Epithelial cell of proximal tubule (primary cell): ENCODE measurements at places on chromosomes 11 and 22.

DNA sequence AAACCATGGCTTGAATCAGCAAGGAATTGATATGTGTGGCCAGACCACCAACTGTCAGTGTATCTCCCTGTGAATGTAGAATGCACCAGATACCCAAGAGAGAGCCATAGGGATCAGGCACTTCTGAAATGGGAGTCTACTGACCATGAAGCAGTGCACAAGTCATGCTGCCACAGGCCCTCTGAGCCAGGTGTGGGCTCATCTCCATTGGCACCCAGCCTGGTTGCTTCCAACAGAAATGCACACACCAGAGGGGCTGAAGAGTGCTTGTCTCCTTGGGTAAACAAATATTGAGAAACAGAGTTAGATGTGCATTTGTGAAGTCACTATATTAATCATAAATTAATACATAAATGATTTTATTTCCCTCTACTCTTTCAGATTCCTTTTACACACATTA, 28.4 kb upstream of the PANX1 start:
- no peak for DNase-seq

DNA sequence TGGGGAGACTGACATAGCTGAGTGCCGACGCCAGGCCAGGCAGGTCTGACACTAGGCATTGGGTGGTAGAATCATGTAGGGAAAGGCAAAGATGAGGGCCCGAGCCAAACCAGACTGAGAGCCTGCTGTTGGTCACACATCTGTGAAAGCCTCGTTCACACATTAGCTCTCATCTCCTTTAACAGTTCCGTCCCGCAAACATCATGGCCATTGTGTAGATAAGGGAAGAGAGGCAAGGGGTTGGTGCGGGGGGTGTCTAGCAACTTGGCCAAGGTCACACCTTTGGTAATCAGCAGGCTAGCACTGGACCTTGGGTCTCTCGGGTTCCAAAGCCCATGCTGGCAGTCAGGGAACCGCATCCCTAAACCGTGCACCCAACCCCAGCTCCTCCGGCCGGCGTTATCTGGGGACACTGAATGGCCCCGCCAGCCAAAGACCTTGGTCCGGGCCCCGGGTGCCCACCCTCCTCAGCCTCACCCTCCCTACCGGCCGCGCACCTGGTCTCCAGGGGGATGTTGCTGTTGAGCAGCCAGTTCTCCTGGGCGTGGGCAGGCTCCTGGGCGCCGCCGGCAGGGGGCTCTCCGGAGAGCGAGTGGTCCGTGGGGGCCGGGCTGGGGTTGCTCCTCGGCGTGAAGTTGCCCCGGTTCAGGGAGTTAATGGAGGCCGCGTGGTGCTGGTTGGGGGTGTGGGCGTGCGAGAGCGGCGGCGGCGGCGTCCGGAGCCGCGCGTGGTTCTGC, 328.3 kb upstream of the NARS2 start:
- DNase-seq: no peak

GRCh38 chr11:45725121-45725520, 59.7 kb upstream of the CHST1 start:
- DNase-seq: no peak

- no peak for DNase-seq
Observed at GRCh38 chr11:5929571-5930368, 12.3 kb upstream of the OR56A3 start.

DNA sequence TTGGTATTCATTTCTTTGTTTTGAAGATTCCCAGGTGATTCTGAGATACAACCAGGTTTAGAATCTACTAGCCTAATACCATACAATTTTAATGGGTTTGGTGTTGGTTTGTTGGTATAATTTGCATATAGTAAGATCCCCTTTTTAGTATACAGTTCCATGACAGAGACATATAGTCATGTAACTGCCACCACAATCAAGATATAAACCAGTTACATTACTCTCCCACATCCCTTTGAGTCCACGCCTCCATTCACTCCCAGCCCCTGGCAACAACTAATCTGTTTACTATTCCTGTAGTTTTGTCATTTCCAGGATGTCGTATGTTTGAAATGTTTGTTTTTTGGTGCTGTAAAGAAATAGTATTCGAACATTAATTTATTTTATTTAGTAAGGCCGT, 4.3 kb downstream of the ASRGL1 start:
- no peak for DNase-seq

DNA sequence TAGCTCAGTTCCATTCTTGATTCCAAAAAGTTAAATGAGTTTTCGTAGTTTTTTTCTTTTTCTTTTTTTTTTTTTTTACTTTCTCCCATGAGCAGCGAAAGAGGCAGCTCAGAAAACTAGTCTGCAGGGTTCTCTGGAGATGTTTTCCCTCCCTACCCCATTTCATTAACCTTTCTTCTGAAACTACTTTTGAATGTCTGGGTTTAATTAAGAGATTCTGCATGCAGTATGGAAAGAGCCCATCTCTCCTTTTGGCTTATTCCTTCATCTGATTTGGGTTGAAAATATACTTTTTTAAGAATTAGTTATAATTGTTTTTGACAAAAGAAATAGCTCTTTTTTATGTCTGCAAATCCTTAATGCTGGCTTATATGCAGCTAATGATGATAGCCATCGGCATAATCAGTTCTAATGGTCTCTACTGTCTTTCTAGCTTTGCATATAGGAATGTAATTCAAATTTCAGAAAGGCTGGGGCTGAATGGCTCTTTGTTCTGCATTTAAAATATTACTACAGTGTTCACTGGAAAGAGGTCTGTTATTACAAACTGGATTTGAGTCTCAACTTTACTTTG, 265.3 kb downstream of the FAT3 start:
- no peak for DNase-seq

GRCh38 chr11:55967914-55968313, 1.8 kb downstream of the OR10AG1 start:
- DNase-seq: no peak

DNA sequence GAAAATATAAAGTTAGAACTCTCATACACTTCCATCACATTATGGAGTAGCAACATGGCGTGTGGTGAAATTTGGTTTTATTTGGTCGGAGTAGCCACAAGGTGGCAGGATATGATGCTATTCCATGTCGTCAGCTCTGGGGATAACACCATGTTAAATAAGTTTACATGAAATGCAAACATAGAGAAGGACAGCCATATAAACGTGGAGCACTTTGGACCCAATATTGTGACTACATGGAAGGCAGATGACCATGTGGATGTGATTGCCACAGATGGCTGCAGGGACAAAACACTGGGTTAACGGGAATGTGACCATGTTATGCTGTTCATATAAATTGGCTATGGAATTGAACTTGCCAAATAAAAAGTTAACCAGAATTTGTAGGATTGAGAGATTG, 21.0 kb downstream of the OR5M11 start:
- DNase-seq: no peak

GRCh38 chr22:24982301-24983056, 30.0 kb downstream of the KIAA1671 start:
- no peak for DNase-seq

DNA sequence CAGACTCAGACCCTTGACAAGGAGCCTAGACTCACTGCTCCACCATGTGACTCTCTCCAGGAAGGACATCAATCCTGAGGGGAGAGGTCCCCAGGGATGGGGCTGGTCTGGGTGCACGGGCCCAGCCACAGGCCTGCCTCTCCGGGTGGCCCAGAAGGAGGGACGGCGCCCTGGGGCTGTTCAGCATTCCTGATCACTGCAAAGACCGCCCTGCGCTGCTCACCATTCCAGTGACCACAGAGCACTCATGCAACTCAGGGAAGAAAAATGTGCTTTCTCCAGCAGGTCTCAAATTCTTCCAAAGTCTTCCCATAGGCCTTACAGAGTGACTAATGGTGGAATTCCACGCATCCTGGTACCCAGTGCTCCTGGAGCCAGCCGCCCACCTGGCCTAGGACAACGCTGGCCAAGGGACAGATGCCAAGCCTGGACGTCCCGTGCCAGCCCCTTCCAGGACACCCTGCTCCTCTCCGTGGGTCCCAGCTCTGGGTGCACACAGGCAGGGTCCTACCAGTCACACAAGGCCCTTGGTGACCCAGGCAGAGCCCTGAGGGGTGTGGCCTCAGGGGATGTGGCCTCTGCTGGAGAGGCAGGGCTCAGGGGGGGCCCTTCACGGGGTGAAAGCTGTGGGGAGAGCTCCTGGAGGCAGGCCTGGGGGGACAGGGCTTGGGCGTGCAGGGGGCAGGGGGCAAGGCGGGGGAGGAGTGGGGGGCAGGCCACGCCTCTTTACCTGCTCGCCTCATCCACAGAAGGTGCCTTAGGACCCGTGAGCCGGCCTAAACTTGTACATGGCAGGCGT, 178.8 kb downstream of the IGLL1 start:
- no peak for DNase-seq

DNA sequence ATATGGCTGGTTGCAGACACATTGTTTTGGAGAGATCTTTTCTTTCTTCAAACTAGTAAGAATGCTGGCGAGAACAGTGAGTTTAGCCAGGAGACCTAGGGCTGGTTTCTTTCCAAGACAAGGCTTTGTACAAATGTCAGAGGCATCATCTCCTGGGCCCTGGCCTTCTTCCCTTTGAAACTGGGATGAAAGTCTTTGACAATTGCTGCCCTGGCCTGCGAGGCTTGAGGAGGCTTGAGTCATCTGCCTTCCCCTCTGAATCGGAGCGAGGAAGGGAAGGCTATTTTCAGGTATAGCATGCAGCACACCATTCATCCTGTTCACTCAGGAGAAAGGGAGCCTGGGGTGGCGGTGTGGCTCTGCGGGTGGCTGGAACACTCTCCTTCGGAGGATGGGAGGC, 21.5 kb upstream of the PARVG start:
- DNase-seq: no peak

- no peak for DNase-seq
Observed at GRCh38 chr11:65662247-65662798, 393 bp downstream of the RELA start.

- no peak for DNase-seq
Observed at GRCh38 chr11:19892876-19893275, 180.2 kb downstream of the NAV2 start.

GRCh38 chr11:121898903-121899302, 217.1 kb downstream of the BLID start:
- DNase-seq: no peak

DNA sequence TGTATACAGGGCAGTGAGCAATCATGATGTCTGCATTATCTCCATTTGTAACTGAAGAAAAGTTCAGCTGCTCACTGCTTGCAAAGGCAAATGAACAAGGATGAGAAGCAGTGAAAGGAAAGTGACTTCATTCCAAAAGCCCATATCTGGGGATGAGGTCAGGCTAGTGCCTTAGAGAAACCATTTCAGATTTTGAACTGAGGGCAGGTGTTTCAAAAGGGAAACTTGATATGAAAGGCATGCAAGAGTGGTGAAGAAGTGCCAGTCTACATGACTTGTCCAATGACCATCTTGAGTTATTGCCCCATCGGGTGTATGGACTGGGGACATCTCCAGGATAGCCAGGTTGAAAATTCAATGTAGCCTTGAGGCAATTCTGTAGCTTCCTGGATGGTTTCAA, 7.3 kb upstream of the APOL4 start:
- DNase-seq: no peak

DNA sequence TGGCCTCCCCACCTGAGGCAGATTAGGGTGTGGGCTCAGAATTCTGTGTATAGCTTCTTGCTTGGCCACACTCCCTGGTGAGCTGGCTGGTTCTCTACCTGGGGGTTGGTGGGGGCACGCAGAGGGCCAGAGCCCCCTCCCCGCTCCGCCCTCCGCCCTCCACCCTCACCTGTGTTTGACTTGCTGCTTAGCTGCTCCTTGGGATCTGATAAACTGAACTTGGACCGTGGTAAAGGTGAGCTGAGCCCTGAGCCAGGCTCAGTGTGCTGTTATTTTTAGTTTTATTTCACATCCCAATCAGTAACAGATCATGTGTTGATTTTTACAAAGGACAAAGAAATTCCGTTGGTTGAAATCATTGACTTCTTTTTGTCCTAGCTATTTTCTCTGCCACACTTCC, 2.0 kb downstream of the OVOL1 start:
- DNase-seq: no peak

- no peak for DNase-seq
Observed at GRCh38 chr11:8709002-8709672, 26.5 kb downstream of the RPL27A start.

DNA sequence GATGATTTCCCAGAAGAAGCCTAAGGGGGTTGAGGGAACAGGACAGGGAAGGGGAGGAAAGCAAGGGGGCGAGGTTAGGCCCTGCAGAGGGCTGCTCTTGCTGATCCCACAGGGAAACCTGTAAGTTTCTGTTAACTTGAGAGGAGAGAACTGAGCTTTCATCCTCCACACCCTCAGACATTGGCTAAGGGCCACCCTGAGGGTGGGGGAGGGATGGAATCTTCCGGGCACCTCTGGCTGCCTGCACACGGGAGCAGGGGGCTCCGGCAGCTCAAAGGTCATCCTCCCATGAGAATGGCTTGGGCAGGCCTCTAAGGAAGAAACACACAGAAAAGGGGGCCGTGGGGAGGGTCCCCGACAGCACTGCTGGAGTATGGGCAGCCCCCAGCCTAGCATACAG, 108.1 kb downstream of the TSPAN18 start:
- no peak for DNase-seq

DNA sequence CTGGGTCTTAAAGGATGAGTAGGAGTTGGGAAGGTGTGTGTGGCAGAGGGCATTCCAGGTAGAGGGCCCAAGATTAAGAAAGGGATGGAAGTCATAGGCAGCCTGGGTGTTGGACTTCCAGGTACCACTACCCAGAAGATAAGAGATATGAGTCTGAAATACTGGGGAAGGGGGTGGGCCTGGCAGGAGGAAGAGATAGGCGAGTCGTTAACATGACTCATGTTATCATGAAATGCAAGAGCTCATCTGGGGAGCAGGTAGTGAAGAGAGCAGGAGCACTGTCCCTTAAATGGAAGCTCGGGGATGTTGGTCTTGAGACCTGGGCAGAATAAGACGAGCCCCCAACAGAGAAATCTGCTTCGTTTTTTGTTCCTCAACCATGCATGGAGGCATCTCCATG, 10.2 kb downstream of the ZC3H7B start:
- DNase-seq: no peak

GRCh38 chr11:57752954-57753353, 1.3 kb upstream of the BTBD18 start:
- no peak for DNase-seq

DNA sequence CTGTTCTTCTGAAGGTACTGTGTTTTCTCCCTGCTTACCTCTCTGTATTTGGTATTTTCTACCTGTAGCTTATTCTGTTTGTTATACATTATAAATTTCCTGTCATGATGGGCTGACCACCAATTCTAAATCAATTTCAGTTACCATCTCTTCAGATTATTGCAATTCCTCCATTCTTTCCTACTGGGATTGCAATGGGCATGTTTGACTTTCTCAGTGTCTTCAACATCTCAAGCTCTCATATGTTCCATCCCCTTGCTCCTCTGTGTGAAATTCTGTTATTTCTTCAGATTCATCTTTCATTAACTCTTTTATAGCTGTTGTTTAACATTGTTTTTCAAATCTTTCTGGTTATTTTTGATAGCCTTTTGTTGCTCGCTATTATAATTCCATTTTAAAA, 15.5 kb upstream of the C22orf39 start:
- no peak for DNase-seq
